Islet precursor cell (in vitro differentiated cells): ENCODE measurements at places on chromosomes 5 and 9.

GRCh38 chr5:127210042-127210441 is 80.6 kb upstream of the MEGF10 start:
- no peak for DNase-seq

GRCh38 chr9:84636436-84636835 is 33.1 kb upstream of the NTRK2 start:
- no peak for DNase-seq

DNA sequence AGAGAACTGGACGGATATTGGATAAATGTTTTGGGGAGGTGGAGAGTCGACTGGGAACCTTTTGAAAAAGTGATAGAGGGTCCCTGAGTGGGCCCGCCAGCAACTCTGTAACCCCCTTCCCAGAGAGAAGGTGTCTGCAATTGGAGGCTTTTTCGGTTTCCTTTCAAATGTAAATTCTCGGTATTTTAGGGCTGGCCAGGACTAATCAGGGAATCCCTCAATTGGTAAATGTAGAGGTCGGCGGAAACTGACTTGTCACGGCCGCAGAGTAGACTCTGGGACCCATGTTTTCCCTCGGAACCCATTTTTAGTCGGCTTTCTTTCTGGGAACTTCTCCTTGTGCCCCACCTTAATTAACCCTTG is 524 bp downstream of the CCNB1 start:
- DNase-seq = no peak

- DNase-seq = no peak
Observed at GRCh38 chr9:8736805-8737204, 937.2 kb upstream of the DMAC1 start.

DNA sequence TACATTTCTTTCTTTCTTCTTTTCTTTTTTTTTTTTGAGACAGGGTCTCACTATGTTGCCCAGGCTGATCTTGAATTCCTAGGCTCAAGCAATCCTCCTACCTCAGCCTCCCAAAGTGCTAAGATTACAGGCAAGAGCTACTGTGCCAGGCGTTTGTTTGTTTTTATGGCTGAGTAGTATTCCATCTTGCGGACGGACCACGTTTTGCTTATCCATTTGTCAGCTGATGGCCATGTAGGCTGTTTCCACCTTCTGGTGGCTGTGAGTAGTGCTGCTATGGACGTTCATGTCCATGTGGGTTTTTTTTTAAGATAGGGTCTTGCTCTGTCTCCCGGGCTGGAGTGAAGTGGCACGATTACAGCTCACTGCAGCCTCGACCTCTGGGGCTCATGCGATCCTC is 2.5 kb downstream of the DOK3 start:
- no peak for DNase-seq

DNA sequence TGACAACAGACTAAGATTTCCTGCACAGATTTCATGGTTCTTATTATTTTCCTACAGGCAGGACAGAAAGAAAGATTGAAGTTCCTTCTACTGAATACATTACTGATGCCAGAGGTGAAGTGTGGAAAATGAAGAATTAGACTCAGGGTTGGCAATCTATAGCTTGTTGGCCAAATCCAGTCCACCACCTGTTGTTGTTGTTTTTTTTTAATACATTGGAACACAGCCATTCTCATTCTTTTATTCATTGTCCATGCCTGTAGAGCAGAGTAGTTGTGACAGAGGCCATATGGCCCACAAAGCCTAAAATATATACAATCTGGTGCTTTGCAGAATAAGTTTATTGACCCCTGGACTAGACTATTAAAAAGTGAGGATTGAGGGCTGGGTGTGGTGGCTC is 5.8 kb upstream of the PLPPR1 start:
- DNase-seq = no peak

DNA sequence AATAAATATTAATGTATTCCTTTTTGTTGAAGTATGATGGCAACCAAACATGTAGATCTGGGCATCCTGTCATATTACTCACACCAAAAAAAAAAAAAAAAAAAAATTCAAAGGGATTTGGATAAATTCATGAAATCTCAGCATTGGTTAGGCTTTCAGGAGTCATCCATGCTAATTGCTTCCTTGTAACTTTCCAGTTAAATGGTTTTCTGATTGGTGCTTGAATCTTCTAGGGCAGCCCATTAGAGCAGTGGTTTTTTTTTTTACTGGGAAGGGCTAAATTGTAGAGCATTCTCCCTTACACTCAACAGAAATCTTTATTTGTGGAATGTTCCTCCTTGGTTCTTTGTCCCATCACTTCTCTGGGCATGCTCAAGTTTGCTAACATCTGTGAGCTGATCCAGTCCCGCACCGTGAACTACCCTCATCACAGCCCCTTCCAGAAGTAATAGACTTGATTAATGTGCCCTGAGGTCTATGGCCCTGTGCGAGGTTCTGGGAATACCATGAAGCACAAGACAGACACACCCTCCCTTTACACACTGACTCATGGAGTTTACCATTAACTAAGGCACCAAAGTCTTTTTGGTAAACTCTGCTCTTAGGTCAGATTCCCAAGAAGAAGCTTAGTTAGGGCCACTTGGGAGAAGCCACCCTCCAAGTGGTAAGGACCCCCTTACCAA is 56.0 kb downstream of the RGS3 start:
- no peak for DNase-seq

- DNase-seq = peak; percentile 64
Observed at GRCh38 chr9:2180704-2181103, 165.6 kb downstream of the SMARCA2 start.

- no peak for DNase-seq
Observed at GRCh38 chr5:162272417-162272816, 204.8 kb downstream of the GABRG2 start.

DNA sequence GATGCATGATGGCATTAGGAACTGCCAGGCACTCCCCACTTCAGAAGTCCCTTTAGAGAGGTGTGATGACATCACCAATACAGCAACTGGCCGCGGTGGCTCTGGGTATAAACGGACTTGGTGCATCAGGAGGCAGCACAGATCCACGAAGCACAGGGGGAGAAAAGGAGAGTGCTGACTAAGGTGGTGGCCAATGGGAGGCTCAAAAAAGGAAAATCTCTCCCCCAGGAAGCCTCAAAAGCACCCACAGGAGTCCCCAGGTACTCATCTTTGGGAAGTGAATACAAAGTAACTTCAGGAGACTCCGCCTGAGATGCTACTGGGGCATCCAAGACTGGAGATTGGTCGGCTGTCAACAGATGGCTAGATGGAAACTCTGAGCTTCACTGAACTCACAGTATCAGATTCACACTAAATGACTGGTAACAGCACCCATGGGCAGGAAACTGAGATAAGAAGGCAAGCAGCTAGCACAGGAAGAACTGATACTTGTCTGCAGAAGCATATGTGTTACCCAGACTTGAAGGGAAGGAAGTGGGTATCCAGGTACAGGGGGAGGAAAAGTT is 7.6 kb downstream of the TTC39B start:
- DNase-seq = peak; percentile 24

GRCh38 chr5:18403941-18404438 is 769.7 kb downstream of the TAF11L14 start:
- DNase-seq = no peak

- no peak for DNase-seq
Observed at GRCh38 chr5:83672646-83673045, 48.0 kb downstream of the HAPLN1 start.

DNA sequence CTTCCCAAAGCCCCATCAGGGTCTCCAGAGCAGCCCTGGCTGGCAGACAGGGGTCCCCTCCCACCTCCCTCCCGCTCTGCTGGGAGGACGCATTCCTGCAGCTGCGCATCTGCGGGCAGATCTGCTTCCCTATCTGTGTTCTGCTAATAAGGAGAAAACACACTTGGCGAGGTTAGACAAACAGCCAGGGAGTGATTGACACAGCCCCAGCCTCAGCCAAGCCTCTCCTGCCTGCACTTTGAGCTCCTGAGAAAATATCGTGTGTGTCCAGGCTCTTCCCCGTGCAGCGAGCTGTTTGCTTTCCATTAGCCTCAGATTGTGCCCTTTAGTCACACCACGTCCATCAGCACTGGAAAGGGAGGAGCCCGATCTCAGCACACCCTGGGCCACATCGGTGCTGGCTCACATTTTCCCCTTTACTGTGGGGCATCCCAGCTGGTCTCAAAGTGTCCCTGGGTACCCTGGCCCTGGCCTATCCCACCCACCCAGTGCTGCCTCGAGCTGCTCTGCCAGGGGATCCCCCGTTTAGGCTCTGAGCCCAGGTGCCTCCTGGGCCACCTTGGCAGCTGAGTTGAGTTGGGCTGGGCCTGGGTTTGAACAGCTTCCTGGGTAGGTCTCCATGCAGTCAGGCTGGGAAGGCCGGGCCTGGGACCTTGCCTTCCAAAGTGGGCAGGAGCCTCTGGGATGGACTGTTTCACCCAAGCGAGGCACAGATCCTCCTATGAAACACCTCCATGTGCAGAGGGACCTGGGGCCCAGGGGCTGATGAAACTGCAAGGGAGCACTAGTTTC is 61.1 kb downstream of the BARX1 start:
- peak; percentile 38 for DNase-seq

DNA sequence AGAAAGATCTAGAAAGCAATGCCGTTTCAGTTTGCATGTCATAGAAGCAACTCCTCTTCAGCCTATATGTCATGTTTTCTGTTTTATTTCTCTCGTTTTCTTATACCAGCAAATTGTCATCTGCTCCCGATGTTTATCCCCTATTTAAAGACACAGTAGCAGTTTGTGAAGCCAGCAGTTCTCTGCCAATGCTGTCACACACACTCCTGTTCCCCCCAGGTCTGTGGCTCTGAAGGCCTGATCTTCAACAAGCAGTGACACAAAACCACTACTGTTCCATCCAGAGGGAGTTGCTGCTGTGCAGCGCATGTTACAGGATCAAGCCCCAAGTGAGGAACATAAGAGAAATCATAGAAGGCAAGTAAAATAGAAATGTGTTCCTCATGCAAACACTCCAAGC is 364.1 kb upstream of the SLC30A5 start:
- no peak for DNase-seq

DNA sequence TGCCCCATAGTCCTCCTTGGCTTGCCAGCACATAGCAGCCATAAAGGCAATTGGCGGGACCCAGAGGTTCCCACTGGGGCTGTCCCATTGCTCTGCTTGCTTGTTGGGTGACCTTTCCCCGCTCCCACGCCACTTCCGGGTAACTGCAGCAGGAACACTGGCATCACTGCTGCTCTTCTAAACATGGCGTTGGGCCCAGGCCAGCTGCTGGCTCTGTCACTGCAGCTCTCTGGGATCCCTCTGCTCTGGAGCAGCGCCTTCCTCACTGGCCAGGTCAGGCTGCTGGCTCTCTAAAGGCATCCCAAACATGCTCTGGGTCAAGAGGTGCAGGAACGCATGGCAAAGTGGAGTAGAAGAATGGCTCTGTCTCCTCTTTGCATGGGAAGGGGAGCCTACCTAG is 92.9 kb downstream of the DRD1 start:
- DNase-seq = peak; percentile 75

DNA sequence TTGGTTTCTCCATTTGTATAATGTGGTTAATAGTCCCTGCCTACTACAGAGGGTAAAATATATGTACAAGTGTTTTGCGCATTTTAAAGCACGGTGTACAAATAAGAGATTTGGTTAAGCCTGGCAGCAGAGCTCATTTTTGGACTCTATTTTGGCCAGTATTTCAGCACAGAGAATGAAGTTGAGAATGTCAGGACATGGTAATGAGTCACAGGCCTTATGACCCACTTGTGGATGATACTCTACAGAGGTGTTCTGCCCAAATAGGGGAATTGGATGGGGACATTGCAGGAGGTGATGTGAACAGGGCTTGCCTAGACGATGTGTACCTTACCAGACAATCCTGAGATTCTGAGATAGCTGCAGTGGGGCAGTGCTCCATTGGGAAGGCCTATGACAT is 50.6 kb downstream of the MELK start:
- peak; percentile 62 for DNase-seq

DNA sequence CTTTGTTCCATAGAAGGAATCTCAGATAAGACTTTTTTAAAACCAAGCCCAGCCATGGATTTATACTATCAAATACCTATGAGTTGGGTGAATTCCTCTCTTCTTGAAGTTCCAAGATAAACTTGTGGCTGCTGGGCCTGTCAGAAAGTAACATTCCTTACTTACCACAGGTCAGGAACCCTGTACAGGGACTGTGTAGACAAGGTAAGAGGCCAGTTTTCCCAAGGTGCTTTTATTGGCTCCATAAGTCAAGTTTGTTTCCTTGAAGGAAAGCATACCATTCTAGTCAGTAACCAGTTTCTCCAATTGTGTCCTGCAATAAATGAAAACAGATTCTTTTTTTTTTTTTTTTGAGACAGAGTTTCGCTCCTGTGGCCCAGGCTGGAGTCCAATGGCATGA is 8.8 kb upstream of the CLTB start:
- DNase-seq = no peak

GRCh38 chr5:134552301-134552700 is 26.8 kb downstream of the JADE2 start:
- no peak for DNase-seq

GRCh38 chr5:14143841-14144585 is 871 bp downstream of the TRIO start:
- DNase-seq = no peak

- no peak for DNase-seq
Observed at GRCh38 chr5:31417512-31417911, 114.4 kb downstream of the DROSHA start.
